GM04504 (cell line): ENCODE measurements at places on chromosomes 6 and 20.

DNA sequence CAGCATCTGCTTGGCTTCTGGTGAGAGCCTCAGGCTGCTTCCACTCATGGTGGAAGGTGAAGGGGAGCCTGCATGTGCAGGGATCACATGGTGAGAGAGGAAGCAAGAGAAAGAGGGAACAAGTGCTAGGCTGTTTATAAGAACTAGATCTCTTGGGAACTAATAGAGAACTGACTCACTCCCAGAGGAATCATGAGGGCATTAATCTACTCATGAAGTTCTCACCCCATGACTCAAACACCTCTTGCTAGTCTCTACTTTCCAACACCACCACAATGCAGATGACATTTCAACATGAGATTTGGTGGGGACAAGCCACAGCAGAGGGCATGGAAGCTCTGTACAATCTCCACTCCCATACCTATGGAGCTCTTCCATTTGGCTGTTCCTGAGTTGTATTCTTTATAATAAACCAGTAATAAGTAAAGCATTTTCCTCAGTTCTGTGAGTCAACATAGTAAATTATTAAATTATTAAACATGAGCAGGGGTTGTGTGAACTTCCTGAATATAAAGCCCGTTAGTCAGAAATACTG, 524.1 kb upstream of the NRSN1 start:
- no peak for DNase-seq

GRCh38 chr6:8674126-8674525, 238.8 kb upstream of the SLC35B3 start:
- DNase-seq = no peak

DNA sequence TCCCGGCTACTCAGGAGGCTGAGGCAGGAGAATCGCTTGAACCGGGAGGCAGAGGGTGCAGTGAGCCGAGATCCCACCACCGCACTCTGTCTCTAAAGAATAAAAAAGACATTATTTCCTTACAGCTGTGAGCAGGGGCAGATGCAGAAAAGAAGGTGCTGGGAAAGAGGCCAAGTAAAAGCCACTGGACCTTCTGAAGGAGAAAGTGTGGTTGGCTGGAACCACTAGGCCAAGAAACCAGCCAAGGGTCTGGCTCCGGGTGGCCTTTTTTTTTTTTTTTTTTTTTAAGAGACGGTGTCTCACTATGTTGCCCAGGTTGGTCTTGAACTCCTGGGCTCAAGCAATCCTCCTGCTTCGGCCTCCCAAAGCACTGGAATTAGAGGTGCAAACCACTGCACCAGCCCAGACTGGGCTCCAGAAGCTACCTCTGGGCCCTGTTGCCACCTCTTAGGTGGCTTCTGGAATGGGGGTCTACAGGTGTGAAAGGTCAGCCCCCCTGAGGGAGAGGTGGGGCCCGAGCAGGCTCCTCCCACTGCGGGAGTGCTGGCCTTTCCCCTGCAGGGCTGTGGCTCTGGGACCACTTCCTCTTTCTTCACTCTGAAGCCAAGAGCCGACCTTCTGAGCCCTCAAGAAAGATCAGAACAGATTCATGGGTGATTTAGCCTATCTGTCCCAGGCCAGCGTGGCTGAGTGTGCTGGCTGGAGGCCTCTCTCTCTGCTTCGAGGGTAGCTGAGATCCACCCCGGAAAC, at the start of gene FGD2:
Gene FGD2 (plus strand): TSS at position 595 of the 750 bp plus-strand sequence. CDS start 163 bp downstream, outside the sequence.
- DNase-seq = no peak

DNA sequence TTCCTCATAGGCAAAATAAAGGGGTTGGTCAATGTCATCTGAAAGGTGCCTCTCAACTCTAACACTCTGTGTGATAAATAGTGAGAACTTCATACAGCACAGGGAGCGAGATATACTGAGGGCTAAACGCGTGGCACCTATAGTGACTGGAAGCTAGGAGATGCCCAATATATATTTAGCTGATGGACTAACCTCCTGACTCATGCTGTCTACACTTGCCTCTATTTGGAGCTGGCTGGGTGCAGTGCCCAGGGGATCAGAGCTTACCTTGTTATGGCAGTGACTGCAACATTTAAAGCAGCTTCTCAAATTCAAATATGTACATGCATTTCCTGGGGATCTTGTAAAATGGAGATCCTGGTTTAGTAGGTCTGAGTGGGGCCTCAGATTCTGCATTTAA, 111.6 kb upstream of the PLN start:
- no peak for DNase-seq

GRCh38 chr6:44636561-44637248, 249.2 kb downstream of the CDC5L start:
- no peak for DNase-seq

DNA sequence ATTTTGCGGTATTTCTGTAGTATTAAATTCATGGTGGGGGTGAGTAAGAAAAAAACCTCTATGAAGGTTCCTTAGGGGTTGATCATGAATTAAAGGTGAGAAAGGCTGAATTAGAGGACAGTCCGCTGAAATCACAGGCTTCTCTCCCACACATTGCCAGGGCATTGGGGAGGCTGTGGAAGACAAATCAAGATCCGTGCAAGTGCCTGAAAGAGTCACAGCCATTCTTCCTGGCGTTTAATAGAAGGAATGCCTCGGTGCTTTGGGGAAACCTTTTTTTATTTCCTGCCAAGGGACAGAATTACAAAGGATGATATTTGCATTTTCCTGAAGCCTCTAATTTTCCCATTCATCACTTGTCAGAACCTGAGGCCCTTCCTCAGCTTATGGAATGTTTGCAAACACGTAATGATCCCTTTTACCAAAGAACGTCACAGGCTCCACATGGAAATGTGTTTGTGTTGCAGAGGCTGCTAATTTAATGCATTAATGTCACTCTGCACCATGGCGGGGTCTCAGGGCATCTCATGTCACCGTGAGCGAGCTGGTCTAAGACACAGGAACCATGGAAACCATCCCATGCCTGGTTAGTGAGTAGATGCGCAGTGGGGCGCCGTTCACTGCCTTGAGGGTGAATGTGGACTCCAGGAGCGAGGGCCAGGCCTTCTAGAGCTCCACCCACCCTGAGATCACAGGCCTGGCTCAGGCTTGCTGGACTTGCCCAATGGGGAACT, 185.9 kb upstream of the SULF2 start:
- no peak for DNase-seq

DNA sequence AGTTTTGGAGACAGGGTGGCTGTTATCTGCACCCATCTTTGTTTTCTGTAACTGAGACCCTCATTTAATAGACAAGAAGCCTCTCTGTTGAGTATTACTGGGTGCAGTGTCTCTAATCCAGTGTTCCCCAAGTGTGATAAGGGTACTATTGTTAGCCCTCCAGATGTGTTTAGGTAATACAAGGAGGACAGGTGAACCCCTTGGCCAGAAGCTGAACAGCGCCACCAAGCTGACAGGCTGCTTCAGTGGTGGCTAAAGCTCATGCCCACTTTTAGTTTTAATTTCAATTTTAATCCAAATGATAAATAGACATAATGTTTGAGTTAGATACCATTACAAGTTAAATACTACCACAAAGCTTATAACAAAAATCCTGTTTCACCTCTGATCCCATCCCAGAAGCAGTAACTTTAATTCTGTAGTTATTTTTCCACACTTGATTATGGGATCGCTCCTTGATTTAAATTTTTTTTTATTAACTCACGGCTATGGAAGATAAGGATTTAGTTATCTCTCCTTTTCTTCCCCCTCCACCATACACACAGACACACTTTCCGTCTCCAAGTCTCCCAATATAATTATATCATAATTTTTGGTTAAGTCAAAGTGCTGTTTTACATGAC, 8.4 kb upstream of the STK35 start:
- no peak for DNase-seq

DNA sequence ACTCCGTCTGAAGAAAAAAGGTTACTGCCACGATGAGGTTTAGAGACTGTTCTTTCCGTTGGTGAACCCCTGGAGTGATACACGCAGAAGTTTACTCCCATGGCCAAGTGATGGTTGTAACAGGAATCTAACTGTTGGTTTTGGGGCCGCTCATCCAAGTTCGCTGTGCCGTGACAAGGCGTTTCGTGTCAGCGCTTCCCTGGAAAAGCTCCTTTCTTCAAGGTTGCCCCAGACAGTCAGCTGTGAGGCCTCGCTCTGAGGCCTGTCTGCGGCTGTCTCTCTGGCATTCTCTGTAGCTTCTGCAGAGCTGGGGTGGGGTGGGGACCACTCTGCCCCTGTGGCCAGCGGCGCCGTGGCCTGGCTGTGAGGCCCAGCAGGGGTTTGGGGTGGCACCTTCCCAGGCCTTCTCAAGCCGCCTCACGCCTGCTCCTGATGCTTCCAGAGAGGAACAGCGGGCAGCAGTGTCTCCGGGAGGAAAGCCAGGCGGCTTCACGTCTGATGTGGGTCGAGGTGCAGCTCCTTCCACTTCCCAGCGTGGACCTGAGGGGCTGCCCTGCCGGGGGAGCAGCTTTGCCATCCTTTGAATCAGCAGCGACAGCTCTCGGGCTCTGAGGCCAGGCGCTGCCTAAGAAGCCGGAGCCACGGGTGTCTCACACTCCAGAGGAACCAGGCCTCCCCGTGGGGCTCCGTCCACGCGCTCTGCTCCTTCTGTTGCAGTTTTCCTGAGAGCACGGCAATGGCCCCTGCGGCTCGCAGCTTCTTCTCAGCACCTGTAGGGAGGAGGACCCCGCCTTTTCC, 76.2 kb downstream of the SMOC2 start:
- no peak for DNase-seq

- no peak for DNase-seq
Observed at GRCh38 chr20:37941332-37941731, 38.4 kb downstream of the VSTM2L start.

- peak; percentile 10 for DNase-seq
Observed at GRCh38 chr20:24785141-24786110, 163.6 kb upstream of the CST7 start.

DNA sequence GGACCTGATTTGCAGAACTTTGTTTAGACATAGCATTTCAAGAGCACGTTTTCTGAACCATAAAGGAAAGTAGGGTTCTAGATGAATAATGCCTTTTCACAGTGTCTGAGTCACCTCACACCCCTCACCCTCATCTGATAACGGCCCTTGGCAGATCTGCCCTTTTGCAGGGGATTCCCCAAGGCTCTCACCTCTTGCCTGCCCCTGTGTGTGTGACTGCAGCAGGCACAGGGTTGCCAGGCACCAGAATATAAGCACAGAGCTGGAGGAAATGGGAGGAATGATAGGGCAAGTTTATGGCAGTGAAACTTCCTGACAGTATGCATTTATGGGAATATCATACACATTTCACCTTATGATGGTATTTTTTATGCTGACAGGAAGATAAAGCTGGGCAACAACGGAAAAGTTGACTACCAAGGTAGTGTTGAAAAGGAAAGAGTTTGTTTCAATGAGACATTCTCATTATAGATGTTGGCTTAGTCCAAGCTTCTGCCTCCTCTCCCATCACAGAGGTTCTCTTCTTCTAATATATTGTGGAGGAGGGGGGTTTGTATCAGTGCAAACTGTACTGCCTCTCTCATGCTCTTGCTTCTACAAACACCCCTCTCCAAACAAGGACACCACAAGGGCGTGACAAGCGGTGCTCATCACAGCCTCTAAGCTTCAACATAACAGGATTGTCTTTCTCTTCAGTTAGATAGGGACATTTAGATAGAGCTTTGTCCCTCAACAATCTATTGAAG, 101.5 kb upstream of the BACH2 start:
- DNase-seq = no peak

GRCh38 chr6:86456821-86457220, 480.5 kb upstream of the HTR1E start:
- no peak for DNase-seq

DNA sequence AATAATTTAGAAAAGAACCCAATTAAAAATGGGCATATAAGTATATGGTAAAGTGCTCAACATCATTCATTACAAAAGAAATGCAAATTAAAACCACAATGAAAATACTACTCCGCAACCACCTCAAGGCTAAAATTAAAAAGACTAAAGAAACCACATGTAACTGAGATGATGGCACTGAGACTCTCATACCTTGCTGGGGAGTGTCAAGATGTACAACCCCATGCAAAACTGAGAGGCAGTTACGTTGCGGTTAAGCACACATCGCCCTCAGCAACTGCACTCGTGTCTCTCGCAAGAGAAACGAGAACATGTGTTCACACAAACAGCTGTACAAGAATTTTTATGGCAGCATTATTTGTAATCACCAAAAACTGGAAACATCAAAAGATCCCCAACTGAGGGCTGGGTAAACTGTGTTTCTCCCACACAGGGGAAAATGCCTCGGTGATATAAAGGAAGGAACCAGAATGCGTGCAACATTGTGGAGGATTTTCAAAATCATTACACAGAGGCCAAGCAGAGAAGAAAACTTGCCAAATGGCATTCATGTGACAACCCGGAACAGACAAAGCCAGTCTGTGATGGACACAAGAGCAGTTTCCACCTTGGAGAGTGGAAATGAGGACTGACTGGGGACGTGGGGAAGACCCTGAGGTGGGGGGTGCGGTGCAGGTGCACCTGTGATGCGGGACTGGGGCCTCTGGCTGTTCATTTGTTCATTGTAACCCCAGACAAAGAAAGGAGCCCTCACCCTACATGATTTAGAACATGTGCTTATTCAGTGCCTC, 144.9 kb downstream of the WDR27 start:
- no peak for DNase-seq

- no peak for DNase-seq
Observed at GRCh38 chr20:25491446-25492038, 84.1 kb downstream of the GINS1 start.

DNA sequence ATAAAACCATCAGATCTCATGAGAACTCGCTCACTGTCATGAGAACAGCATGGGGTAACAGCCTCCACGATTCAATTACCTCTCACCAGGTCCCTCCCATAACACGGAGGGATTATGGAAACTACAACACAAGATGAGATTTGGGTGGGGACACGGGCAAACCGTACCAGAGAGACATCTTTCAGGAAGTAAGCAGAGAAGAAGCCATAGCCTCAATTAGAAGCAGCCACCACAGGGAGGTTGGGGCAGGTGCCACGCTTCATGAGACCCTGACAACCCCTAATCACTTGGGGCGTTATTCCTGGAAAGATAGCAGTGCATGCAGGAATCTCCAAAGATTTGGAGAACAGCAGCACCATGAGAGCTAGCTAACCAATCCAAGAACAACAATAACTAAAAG, 52.9 kb upstream of the SIRPG start:
- DNase-seq = no peak

DNA sequence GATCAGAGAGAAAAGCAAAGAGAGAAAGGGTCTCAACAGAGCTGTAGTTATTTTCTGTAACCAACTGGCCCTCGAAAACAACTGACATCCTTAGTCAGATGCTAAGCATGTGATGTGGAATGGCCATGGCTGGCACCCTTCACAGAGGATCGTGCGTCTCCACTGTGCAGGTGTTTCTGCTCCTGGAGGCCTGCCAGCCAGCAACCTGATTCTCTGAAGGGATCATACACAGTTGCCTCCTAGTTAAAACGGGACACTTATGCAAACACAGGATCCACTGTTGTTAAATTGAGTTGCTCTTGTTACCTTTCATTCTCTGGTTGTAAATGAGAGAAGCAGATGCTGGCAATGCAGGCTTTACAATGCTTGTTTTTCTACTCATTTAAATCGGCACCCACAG, 148.5 kb downstream of the HDGFL1 start:
- DNase-seq = no peak

GRCh38 chr6:30769853-30770524, 25.6 kb upstream of the IER3 start:
- no peak for DNase-seq

GRCh38 chr6:37696220-37696840, 1.4 kb downstream of the MDGA1 start:
- DNase-seq = no peak

- DNase-seq = no peak
Observed at GRCh38 chr6:84086545-84087429, 53.2 kb downstream of the MRAP2 start.

GRCh38 chr6:6007366-6008088, 802 bp upstream of the NRN1 start:
- no peak for DNase-seq

- no peak for DNase-seq
Observed at GRCh38 chr6:14280766-14281293, 163.3 kb downstream of the CD83 start.

GRCh38 chr6:126054258-126054702, 67.9 kb downstream of the TRMT11 start:
- no peak for DNase-seq
